ENCODE measurements at places on chromosomes 6 and 20. TPM values are rescaled to one million over a fixed set of nuclear protein-coding genes. Genes with fewer than 3 reads are reported as not detected.

- no peak for DNase-seq
These were observed 17.8 kb downstream of the RARS2 start for GRCh38 chr6:87572021-87572420.

MMS22L gene
- polyA plus RNA-seq = 6.5 TPM

DNA sequence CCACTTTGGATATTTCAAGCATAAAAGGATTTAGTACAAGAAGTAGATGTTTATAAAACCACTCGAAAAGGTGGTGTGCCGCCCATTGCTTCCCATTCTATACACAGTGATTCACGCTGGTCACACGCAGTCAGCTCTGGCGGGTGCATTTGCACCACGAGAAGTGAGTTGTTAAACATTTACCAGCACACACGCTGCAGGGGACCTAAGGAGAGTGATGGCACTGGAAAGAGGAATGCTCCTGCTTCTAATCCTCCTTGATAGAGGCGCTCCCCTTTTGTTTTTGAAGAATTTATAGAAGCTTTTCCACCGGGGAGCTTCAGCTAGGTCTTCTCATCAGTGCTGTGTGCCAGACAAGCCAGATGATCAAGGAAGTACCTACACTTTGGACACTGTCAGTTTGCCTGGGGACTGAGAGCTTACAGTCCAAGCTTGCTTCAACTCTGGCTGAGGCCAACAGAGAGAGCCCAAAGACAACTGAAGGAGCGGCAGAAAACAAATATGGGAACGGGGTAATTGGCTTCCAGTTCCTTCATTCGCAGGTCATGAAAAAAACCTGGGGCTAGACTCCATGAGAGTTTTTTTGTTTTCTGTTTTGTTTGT is 31.2 kb downstream of the MUC22 start:
- no peak for DNase-seq

LINC00237 gene
- polyA plus RNA-seq = not detected

DNA sequence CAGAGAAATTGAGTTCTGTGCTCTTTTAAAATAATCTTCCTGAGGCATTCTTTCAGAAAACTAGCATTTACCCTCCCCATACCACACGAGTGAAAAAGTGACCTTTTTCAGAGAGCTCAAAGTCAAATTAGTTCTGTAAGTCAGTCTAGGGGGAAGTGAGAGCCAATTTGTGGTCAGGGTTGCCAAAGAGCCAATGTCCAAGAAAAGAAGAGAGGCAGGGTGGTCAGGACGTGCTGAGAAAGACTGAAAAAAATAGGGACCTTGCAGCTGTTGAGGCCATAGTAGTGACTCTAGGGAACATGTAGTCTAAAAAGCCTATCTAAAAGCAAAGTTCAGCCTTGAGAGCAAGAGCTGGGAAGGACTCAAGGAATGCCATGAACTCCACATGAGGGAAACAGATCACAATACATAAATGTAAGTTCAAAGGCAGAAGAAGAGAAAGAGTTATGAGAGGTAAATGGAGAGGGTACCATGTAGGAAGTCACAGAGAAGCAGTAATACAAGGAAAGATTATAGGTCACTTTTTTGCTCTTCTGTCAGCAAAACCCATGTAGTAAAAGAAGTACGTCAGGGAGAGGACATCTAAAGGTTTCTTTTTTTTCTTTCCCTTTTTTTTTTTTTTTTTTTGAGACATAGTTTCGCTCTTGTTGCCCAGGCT is 565.1 kb upstream of the FLRT3 start:
- no peak for DNase-seq

CRISP3 gene
- polyA plus RNA-seq = not detected

TRDN gene
- not detected for polyA plus RNA-seq

DNA sequence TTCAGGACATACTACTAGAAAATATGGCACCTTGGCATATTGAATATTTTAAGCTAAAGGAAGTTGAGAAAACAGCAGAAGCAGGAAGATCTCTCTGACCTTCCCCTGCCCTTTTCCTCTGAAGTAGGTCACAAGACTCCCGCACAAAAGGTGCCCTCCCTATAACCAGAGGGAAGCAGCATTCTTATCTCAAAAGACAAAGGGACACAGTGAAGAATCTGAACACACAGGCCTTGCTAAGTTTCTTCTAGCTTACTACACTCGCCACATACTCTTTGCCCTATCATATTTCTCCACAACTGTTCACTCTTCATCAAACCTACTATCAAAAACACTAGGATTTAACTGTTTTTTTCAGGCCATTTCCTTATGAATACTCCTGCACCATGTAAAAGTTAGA is 151.2 kb downstream of the ELOVL4 start:
- DNase-seq = no peak

- no peak for DNase-seq
These were observed 624 bp downstream of the RBBP8NL start for GRCh38 chr20:62426699-62427131.

DNA sequence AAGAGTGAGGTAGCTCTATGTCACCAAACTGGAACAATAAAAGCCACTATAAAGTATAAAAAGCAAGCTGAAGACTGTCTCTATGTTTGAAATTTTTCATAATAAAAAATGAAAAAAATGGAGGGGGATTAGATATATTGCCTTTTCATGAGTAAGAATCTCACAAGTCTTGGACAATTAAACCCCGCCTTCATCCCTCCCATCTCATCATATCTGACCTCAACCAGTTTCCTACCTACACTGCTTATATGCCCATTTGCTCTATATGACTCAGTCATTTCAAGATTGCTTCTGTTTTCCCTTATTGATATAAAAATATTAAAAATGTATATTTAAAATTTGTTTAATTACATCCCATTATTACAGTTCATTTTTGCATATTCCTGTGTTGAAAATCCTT is 2.9 kb upstream of the TRIM39 start:
- no peak for DNase-seq

GRCh38 chr6:8844968-8845367 is 409.6 kb upstream of the SLC35B3 start:
- no peak for DNase-seq

- DNase-seq = no peak
These were observed 79.4 kb downstream of the BMP6 start for GRCh38 chr6:7805078-7805849.

DNA sequence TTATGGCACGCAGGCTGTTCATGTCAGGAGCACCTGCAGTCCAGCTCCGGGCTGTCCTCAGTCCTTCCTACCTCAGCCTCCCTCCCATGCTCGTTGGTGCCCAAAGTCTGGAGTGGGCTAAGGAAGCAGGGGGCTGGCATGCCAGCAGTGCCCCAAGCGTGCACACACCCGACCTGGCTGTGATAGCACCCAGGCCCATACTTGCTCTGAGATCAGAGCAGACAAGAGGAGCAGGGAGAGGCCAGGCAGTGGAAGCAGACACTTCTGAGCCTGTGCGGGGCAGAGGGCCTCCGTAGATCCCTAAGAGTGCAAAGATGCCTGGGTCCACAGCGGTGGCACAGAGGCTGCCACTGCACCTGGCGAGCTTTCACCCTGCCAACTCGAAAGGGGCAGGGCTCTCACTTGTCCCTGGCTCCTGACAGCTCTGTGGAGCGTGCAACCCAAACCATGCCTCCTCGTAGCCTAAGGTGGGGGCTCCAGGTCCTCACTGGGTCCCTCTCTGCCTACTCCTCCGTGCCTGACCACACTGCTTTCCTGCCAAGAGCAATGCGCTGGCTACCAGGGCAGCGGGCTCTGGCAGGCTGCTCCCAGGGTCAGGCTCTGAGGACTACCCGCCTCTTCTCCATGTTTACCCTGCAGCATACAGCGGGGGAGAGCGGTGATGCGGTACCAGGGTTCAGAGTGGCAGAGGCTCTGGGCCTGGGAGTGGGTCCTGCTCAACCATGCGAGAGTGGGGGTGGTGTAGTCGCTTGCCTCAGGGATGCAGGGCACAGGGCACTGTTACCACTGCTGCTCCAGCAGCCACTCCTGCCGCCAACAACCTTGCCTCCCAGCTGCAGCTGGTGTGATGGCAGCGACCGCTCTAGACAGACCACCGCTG is 59.5 kb downstream of the MANEA start:
- no peak for DNase-seq

GRCh38 chr6:4647414-4648365 is 128.5 kb upstream of the CDYL start:
- peak; percentile 53 for DNase-seq

GRCh38 chr6:68094070-68094469 is 541.0 kb upstream of the ADGRB3 start:
- DNase-seq = no peak

DEFB118 gene
- polyA plus RNA-seq = not detected

DNA sequence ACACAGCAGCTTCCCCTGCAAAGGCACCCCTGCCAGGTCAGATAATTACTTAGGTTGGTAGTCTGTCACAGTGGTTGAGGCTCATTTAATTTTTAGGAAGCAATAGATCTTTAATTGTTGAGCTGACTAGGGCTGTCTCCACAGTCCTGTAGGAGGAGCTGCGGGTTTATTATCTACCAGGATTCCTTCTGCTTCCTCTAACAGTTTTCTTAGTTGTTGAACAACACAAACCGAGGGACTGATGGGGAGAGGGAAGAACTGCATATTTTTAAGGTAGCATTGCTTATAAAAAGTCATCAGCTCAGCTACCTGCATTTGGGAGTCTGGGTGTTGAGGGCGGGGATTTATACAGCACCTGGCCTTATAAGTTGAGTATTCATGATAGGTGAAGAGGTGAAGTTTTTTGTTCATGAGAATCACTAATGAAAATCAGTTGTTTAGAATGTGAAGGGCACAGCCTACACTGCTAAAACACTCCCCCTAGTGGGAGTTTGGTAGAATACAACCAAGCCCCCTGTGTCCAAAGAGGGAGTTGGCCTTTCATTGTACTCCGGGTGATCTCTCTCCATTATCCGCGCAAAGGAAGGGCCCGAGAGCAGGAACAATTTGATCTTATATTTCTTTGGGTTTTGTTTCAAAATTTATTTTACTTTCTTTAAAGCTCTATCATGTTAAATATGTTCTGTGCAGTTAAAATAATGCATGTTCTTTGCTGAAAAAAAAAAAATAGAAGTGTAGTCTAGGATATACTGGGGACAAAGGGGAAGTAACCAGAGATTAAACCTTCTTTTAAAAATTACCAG is 69.6 kb downstream of the SSR1 start:
- peak; percentile 39 for DNase-seq
